Stimulated activated CD8-positive, alpha-beta memory T cell treated with anti-CD3 and anti-CD28 coated beads, Interleukin-15, amount 100 ng/mL, for 24 hours (primary cell): ENCODE measurements at places on chromosomes 7 and 10.

DNA sequence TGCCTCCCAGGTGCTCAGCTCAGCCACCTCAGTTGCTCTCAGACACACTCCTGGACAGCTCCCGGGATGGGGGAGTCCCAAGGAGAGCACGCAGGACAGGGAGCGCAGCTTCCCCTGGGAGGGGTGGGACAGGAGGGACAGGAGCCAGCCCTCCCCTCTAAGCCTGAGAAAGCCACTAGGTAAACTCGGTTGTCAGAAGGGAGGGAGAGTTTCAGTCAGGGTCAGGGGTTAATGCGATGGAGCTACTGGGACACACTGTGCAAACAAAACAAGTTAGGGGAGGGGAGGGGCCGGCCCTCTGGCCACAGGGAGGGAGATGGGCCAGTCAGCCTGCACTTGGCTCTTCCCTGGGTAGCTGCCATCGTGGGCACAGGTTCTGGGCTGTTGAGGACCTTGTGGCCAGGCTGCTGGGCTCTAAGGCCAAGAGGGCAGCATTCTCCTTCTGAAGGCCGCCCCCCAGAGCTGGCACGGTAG, 31.1 kb downstream of the KAZALD1 start:
- no peak for DNase-seq

DNA sequence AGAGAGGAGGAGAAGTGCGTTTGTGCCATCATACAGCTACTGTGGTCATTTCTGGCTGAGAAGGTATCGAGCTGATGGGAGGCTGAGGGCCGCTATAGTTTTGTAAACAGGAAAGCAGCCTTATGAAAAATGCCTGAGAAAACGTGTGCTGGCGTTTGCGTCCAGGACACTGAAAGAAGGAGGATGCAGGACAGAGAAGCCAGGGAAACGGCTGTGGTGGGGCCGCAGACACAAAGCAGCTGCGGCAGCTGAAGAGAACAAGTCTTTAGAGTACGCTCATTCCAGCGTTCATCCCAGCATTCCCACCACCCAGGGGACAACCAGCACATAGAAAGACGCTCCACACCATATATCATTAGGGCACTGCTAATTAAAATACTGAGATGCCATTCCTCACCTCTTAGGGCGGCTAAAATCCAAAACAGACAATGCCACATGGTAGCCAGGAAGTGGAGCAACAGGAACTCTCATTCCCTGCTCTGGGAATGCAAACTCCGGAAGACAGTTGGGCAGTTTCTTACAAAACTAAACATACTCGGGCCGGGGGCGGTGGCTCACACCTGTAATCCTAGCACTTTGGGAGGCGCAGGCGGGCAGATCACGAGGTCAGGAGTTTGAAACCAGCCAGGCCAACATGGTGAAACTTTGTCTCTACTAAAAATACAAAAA, 18.4 kb downstream of the GNA12 start:
- no peak for DNase-seq

DNA sequence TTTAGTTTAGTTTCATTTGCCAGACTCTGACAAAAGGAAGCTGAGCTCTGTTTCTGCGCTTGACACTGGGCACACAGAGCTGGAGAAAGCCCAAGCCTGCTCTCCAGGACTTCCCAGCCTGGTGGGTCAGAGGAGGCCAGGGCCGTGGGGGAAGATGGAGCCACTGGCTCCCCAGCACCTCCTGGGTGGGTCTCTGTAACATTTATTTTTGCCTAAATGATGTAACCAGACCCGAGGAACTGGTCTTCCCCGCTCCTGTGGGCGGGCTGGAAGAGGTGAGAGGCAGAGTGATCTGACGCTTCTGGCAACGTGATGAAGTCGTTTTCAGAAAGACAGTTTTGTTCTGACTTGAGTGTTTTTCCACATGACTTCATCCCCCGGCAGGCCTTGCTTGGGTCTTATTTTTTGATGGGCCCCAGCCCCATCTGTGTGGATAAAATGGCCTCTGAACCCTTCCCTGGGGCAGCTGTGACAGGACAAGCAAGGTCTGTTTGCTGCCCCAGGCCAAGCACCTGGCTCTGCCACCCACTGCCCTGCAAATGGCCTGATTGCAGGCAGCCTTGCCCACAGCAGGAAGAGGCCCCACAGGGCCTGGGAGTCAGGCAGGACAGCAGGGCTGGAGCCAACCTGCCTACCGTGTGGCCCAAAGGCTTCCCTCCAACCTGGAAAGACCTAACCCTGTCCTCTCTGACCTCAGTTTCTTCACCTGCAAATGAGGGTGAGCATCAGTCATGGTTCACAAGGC, 304.9 kb upstream of the ZMIZ1 start:
- DNase-seq: no peak

- no peak for DNase-seq
Observed at GRCh38 chr7:24290004-24290641, 6.1 kb downstream of the NPY start.

DNA sequence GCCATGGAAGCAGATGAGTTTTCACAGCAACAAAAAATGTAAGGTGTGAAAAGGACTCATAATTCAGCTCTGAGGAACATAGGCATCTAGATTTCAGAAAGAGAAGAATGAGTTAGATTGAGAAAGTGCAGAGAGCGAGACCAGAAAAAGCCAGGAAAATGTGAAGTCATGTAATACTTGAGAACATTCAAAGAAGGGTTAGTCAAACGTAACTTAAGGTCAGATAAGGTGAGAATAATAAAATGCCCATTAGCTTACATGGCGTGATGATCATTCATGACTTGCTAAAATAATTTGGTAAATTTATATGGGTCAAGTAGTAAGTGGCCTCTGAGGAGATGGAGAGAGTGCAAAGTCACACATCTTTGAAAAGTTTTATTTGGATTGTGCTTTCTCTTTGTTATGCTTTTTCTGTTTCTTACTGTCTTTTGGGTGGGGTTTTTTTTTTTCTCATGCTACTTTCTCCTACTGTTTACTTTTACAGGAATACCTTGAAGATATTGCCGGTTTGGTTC, 271.8 kb upstream of the NRG3 start:
- no peak for DNase-seq

GRCh38 chr7:30146127-30146612, 11.4 kb downstream of the MTURN start:
- DNase-seq: no peak

- DNase-seq: no peak
Observed at GRCh38 chr7:20157456-20157855, 59.7 kb downstream of the MACC1 start.

DNA sequence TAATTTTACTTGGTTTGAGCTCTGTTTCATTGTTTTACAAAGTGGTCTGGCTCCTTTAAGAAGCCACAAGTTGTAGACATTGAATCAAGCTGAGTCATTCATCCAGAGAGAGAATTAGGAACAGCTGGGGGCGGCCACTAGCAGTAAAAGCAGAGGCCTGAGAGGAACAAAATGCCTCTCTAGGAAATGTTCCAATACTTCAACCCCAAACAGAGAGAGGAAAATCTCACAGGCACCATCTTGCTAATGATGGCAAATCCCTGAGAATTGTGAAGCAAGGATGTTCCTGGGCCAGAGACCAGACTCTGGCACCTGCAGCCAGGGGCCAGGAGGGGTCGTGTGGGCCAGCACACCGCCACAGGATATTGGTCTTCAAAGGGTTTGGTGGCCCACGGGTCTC, 26.5 kb upstream of the TRIL start:
- no peak for DNase-seq

DNA sequence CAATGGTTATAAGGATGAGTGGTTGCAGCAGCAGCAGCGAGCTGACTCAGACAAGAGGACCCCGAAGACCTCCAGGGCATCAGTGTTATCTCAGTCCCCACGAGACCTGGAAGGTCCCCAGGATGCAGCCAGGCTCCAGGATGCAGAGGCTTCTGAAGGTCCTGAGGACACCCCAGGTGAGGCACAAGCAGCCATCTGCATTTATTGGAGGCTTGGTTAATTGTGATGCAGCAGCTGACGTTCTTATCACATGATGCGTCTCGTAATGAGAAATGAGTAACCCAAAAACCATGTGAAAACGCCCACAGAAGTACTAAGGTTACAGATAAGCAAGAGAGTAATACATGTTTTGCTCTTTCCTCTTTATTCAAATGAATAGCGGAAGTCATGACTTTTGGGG, 17.4 kb downstream of the C7orf57 start:
- no peak for DNase-seq

GRCh38 chr10:11830836-11831519, 7.8 kb downstream of the PROSER2 start:
- DNase-seq: no peak

- DNase-seq: no peak
Observed at GRCh38 chr10:86343761-86344160, 22.8 kb downstream of the GRID1 start.

DNA sequence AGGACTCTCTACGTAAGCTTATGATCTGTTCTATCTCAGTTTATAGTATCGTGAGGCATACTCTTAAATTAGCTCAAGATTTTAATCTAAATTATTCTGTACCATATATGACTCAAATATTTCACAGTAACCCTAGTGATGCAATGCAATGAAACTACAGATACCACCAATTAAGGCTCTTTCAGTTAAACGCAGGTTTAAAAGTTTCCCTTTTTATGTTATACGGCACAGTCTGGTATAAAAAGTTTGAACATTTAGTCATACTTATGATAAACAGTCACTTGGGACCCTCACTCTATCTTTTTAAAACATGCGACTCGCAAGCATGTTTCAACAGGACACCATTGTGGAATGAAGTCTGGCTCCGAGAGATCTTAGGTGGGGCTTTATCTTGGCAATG, 107.2 kb downstream of the CDK6 start:
- no peak for DNase-seq

- no peak for DNase-seq
Observed at GRCh38 chr7:4195660-4196059, 486.4 kb upstream of the FOXK1 start.

- DNase-seq: no peak
Observed at GRCh38 chr7:4819560-4820404, 42.0 kb downstream of the PAPOLB start.

DNA sequence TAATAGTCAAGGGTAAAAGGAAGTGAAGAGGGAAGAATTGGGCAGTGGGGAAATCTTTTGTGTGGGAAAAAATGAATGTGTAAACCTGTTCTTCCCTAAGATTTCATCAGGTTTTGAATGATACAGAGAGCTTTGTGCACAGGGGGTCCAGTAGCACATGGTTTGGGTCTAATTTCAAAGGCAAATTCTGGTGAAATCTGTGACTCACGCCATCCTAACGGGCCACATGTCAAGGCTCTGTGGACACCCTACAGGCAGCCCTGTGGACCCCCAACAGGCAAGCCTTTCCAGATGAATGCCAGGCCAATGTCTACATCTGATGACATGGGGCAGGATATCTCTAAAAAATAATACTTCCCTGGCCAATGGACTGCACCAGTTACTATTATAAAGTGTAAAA, 309.8 kb downstream of the PARD3 start:
- no peak for DNase-seq

DNA sequence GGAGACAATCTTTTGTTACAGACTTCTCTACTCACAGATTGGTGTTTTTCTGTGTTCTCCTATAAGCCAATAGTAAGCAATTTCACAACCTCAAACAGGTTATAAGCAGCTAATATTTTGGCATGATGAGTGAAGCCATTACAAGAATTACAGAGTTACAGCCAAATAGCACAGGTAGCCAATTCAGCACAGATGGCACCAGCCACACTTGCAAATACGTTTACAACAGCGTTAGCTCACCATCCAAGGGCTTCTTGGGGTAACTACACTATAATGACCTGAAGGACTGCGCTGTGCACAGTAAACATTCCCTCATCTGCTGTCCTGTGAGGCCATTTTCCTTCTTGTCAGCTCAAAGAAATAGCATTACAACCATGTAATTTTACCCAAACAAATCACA, 428.6 kb downstream of the TCERG1L start:
- no peak for DNase-seq

- DNase-seq: no peak
Observed at GRCh38 chr7:130319541-130319940, 25.1 kb upstream of the CPA5 start.

DNA sequence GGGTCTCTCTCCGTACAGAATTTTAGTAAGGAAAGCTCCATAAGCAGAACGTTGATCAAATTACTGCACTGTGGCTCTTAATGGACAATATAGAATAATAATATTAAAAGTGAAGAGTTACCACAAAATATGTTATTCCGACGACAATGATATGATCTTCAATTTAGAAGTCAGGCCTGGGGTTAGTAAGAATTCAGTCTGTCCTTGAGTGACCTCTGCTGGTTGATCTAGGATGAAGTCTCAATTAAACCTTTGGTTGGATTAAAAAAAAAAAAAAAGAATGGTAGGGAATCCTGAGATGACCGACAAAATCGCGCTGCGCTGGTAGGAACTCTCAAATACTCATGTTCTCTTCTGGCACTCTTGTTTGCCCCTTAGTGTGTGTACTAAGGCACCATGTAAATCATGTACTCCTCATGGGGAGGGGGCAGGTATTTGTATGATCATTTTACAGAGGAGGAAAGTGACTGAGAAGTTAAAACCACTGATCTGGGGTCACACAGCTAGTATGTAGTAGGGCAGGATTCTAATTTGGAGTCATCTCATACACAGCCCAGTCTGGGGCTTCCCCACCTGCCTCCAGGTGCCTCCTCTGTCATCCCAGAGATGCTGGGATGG, 161.3 kb upstream of the NPVF start:
- no peak for DNase-seq

GRCh38 chr10:27819781-27820531, 74.3 kb upstream of the MKX start:
- no peak for DNase-seq

GRCh38 chr7:71824006-71824760, 588.0 kb downstream of the CALN1 start:
- DNase-seq: no peak

DNA sequence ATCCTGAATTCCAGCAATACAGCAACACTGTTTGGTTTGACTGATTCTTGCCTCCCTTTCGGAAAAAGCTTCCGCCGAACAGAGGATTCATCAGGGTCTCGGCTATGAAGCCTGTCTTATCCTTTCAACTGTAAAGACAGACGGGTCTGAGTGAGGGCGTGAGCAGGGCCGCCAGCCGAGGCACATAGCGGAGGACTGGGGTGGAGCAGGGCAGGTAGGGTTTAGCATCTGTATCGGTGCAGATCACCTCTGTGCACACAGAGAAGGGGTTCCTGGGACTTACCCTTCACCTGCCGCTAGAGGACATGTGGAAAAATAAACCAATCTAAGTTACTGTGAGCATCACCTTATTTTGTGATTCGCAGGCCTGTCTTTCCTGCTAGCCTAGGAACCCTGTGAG, 656.9 kb upstream of the FOXK1 start:
- DNase-seq: no peak

- no peak for DNase-seq
Observed at GRCh38 chr10:110137142-110137545, 70.3 kb upstream of the MXI1 start.

DNA sequence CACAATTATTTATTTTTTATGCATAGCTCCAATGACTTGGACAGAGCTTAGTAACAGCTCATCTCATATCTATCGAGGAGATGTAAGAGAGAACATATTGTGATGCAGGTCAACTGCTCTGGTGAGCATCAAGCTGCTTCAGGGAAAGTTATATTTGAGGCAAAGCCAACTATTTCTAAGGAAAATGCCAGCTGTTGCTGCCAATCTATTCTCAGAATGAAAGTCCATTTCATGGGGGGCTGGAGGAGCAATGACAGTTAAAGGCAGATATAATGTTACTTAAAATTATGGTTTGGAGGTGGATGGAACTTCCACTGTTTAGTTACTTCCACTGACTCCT, 424.8 kb downstream of the KIF20B start:
- no peak for DNase-seq

GRCh38 chr10:121497513-121498470, 100.5 kb downstream of the FGFR2 start:
- no peak for DNase-seq
